ENCODE measurements at places on chromosomes 12 and 14.

- DNase-seq = peak; percentile 74
Measured at GRCh38 chr14:75230140-75230792, 48.4 kb upstream of the FOS start.

- no peak for DNase-seq
Measured at GRCh38 chr14:94747739-94748138, 22.2 kb downstream of the GSC start.

DNA sequence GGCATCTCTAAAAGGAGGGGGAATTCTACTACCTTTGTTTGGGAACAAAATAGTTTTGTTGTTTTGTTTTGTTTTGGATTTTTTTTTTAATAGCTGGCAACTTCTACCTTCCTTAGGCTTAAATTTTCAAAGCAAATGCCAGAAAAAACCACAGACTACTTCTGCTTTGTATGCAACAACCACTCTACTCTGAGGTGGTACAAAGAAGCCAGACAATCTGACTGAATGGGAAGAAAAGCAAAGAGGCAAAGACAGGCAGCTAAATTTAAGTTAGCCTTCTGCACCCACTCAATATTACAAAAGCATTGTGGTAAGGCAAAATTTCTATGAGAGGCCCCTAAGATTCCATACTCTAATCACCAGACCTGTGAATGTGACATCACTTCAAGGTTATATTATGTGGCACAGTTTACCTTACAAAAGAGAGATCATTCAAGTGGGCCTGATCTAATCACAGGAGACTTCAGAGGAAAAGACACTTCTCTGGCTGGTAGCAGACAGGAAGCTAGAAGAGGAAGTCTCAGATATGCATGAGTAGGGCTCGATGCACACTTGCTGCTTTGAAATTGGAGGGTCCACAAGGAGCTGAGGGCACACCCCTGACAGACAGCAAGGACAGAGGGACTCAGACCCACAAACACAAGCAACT lies 566.6 kb downstream of the RPS29 start:
- DNase-seq = no peak

- DNase-seq = peak; percentile 62
Measured at GRCh38 chr12:12327802-12328201, 22.2 kb downstream of the MANSC1 start.

DNA sequence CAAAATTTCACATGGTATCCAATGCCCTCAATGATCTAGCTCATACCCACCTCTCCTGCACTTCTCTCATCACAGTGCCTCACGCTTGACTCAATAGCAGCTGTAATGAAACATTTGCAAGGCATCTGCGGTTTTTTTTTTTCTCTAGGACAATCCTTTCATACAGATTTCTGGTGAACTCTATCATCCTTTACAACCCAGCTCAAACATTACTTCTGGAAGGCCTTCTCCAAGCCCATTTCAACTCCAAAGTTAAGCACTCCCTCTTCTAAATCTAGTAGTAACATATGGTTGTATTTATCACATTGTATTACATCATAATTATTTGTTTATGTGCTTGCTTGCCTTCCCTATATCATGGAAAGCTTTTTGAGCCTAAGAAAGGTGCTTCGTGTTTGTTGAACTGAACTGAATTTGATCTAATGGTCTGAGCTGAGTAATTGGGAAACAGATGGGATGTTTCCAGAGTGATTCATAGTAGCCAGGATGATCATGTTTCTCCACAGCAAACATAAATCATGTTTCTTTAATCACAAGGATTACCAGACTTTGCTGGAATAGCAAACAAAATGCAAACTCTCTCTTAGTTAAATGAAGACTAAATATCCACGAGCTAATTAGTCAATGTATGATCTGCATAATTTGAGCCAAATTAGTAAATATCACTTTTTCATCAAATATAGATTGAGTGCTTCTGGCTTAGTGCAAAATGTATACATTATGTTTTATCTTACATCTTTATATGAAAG lies 14.3 kb downstream of the CFL2 start:
- DNase-seq = no peak

DNA sequence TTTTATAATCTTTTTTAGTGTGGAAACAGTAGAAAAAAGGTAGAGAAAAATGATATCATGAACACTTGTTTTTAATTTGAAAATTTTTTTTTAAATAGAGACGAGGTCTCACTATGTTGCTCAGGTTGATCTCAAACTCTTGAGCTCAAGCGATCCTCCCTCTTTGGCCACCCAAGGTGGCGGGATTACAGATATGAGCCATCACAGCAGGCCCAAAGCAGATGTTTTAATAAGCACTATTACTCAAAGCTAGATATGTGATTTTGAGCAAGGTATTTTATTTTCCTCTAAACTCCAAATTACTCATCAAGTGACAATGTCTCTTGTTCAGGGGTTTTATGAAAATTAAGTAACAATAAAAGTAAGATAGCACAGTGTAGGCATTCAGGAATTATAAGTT lies 10.7 kb upstream of the WDR89 start:
- no peak for DNase-seq

DNA sequence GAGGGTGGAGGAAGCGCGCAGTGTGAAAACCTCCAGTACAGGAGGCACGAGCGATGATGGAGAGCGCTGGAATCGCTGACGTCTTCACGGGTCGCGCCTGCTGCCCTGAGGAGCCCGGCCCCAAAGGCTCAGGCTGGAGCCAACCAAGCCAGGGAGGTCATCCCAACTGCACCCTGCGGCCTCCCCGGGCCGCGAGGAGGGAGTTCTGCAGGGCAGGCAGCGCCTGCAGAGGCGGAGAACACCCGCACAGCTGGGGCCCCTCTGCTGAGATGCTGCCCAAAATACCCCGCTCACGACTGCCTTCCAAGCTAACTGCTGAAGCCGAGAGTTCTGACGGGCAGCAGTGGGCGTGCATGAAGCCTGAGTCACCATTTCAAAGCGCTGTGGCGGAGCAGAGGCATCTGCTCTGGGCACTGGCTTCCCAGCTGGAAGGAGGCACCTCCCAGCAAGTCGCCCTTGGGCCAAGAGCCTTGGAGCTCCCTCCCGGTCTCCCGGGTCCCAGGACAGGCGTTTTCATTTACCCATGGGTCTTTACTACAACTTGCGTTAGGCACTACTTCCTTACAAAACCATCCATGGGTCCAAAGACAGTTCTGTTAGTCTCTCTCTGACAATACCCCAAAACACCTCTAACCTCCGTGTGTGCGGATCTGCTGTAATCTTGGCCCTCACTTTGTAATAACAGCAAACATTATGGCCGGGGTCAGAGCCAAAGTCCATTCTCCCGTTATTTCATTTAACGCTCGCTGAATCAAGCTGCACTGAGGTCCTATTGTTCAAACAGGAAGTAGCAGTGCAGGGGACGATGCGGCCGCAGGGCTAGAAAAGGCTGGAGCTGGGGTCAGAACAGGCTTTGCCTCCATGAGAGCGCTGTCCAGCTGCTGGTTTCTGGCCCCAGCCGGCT lies 60.1 kb upstream of the RIMBP2 start:
- DNase-seq = peak; percentile 21

DNA sequence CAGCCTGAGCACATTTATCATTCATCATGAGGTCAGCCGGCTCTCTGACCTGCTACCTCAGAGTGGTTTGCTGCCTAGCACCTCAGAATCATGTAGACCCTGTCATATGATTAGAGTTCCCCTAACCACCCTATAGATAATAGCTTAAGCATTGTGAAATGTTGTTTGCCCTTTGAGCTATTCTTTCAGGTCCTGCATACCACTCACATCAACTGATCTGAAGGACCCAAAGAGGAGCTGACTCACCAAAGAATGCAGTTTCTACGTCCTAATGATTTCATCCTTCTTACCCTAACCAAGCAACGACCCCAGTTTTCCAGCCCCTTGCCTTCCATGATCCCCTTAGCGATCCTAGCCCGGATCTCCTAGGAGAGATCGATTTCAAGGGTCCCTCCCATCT lies 527.9 kb downstream of the SOX5 start:
- DNase-seq = no peak

- no peak for DNase-seq
Measured at GRCh38 chr12:1310653-1311052, 283.7 kb downstream of the FBXL14 start.

- no peak for DNase-seq
Measured at GRCh38 chr12:50006754-50007442, 18.4 kb downstream of the RACGAP1 start.

GRCh38 chr12:19529951-19530636 lies 90.8 kb downstream of the AEBP2 start:
- DNase-seq = no peak

GRCh38 chr14:68099495-68100045 lies 280.0 kb downstream of the RAD51B start:
- no peak for DNase-seq

DNA sequence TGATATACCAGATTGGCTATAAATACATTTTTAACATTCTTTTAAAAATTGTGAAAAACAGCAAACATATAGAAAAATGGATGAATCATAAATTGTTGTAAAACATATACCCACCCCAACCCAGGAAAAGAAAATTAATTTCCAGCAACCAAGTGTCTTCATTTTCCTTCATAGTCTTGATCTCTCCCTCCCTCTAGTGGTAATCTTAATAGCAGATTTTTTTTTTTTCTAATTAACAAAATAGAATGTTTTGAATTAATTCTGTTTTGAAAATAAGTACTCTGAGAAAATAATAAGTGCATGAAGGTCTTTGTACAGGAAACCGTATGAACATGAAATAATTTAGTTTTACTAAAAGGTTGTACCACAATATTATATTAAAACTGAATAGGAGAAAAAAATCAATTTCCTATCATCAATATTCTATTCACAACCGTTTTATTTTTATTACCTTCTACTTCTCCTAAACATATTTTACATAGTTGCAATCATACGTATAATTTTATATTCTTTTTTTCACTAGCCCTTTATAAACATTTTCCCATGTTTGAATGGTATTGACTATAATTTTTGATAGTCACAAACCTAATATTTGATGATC lies 7.0 kb downstream of the ETNK1 start:
- DNase-seq = peak; percentile 36

DNA sequence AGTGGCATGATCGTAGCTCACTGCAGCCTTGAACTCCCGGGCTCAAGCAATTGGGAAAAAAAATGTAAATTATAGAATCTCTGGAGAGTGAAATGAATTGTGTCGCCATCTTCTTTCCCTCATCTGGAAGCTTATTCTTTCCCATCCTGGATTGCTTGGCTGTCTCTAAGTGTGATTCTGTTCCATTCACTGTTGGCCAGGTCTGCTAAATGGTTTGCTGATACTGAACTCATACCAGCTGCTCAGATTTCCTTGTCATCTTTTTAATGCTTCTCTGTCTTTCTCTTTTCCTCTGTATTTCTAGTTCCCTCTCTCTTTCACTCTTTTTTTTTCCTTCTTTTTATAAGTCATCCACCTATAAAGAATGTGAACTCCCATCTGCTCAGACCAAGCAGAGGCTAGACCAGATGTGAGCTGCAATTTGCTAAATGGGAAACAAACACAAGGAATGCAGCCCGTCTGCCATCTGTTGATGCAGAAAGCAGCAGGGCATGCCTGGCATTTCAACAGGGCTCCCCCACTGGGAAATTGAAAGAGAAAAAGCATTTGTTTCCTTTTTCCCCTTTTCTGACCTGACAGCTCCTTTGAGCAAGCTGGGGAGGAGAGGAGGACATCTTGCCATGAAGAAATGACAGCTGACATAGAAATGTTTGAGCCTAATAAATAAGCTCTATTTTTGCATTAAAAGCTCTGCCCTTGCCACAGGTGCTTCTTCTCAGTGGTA lies 1823.6 kb upstream of the FLRT2 start:
- DNase-seq = no peak

GRCh38 chr12:26953447-26953846 lies 15.2 kb downstream of the FGFR1OP2 start:
- no peak for DNase-seq

GRCh38 chr14:22671622-22672021 lies 27.5 kb upstream of the OR6J1 start:
- no peak for DNase-seq

DNA sequence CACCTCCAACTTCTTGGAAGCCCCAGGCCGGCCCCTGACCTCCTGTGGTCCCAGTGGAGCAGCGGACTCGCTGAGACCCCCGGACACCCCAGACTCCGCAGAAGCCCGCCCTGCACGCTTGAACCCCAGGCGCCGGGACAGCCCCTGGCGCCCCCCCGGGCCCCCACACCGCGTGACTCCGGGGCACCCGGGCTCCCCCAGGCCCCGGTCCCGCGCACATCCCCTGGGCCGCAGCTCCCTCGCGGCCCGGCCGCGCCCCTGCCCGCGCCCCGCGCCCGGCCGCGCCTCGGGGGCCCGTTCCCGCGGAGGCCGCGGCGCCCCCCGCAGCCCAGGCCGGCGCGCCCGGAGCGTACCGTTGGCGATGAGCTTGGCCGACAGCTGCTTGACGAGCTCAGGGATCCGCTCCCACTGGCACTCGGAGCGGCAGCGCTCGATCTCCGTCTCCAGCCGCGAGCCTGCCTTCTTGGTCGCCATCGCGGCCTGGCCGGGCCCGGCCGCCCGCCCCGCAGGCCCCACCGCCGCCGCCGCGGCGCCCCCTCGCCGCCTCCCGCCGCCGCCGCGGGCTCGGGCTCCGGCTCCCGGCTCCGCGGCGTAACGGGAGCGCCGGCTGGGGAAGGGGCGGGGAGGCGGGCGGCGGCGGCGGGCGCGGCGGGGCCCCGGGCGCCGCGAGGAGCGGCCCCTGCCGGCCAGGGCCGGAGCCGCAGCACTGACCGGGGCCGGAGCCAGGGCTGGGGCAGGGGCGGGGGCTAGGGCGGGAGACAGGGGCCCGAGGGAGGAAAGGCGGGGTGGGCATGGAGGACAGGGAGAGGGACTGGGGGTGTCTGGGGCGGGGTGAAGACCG lies at the start of gene TTC7B:
Gene TTC7B (minus strand): TSS at position 609 of the 841 bp plus-strand sequence. CDS start 135 bp downstream, at position 474.
- DNase-seq = peak; percentile 16

DNA sequence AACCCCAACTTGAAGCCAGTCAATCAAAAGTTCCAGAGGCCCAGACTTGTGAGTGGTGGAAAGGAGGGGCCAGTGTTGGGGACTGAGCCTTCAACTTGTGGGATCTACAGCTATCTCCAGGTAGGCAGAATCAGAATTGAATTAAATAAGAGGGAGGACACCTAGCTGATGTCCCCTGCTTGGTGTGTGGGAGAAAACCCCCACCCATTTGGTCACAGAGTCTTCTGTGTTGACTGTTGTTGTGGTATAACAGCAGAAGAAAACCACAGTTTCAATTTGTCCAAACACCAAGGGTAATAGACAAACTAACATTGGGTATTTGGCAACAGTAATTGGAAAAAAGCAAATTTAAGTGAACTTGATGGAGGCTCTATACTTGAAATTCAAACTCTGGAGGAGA lies 3.4 kb upstream of the GCH1 start:
- no peak for DNase-seq

DNA sequence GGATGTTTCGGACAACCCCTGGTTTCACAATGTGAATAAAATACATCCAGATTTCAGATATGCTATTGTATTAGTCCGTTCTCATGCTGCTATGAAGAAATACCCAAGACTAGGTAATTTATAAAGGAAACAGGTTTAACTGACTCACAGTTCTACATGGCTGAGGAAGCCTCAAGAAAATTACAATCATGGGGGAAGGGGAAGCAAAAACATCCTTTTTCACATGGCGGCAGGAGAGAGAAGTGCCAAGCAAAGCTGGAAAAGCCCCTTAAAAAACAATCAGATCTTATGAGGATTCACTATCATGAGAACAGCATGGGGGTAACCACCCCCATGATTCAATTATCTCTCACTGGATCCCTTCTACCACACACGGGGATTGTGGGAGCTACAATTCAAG lies 451.7 kb downstream of the MDGA2 start:
- DNase-seq = no peak

- DNase-seq = no peak
Measured at GRCh38 chr14:34050606-34051005, 99.7 kb upstream of the EGLN3 start.

All from CD4-positive, alpha-beta memory T cell (primary cell).